ENCODE measurements at places on chromosomes 13 and 19.

- DNase-seq = peak; percentile 9
These were observed 585 bp downstream of the MAP1S start for GRCh38 chr19:17719730-17720400.

DNA sequence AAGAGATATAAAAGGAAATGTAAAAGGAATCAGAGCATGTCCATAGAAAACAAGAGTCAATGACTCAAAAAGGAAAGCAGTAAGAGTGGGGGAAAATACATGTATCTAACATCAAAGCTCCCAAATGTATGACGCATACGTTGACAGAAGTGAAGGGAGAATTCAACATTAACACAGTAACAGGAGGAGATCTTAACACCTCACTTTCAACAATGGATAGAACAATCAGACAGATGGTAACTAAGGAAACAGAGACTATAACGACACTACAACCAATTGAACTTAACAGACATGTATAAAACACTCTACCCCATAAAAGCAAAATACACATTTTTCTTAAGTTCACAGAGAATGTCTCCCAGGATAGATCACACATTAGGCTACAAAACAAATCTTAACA lies 774.8 kb upstream of the ARGLU1 start:
- no peak for DNase-seq

DNA sequence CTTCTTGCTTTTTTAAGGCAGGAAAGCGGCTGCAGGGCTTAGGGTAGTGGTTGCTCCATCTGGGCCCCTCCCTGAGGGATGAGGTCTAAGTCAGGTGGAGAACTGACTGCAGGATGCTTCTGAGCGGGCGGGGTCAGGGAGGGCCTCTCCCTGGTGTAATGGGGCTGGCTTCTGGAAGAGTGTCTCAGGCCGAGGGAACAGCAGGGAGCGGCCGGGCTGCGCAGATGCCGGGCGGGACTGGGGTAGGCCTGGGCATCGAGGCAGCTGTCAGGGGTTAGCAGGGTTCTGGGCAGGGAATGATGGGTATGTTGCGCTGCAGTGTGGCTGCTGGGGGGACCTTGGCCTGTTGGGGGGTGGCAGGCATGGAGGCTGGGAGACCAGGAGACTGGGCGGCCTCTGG lies 2.7 kb downstream of the FAM174C start:
- DNase-seq = no peak

GRCh38 chr19:15396436-15396835 lies 16.8 kb upstream of the AKAP8 start:
- DNase-seq = no peak
